Thyroid gland (tissue), 4 donors: ENCODE measurements at places on chromosomes 11 and 22.

DNA sequence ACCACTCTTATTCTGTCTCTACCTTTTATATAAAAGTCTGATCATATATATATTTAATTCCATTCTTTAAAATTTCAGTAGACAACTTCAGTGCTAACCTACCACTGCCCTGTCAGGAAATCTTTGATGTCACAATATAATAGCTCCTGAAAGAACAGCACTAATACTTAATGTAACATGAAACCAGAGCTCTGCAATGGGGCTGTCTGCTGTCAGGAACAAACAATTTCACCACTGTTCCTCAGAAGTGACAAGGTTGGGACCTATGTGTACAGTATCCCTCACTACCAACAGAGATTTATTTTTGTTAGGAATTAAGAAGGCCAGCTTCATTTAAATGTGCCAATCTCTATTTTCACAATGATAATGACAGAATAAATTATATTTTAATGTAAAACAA, 165.5 kb upstream of the C11orf58 start:
- DNase-seq = no peak

DNA sequence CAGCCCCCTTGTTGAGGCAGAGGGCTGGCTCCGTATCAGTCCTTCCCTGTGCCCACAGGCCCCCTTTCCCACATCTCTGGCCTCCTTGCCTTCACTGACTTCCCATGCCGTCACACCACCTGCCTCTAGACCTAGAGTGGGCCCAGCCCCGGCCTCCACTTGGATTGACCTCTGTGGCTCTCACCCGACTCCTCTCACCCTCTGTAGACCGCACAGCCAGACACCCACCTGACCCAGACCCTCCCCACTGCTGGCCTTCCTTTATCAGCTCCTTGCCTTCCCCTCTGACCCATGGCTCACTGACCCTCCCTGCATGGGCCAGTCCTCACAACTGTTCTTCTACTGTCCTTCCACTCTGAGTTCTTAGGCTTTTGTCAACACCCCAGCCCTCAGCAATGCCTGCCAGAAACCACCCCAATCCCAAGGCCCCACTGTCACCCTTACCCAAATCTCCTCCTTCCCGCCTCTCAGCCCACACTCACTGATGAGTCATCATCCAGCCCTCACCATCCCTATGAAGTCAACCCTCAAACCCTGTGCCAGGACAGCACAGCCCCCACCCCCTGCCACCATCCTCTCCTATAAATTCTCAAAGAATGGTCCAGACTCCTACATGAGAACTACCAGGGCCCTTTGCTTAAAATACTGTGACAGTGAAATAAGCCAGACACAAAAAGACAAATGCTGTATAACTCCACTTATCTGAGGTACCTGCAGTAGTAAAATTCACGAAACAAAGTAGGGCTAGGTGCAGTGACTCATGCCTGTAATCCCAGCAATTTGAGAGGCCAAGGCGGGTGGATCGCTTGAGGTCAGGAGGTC, 53.4 kb downstream of the SCGB1A1 start:
- no peak for DNase-seq

DNA sequence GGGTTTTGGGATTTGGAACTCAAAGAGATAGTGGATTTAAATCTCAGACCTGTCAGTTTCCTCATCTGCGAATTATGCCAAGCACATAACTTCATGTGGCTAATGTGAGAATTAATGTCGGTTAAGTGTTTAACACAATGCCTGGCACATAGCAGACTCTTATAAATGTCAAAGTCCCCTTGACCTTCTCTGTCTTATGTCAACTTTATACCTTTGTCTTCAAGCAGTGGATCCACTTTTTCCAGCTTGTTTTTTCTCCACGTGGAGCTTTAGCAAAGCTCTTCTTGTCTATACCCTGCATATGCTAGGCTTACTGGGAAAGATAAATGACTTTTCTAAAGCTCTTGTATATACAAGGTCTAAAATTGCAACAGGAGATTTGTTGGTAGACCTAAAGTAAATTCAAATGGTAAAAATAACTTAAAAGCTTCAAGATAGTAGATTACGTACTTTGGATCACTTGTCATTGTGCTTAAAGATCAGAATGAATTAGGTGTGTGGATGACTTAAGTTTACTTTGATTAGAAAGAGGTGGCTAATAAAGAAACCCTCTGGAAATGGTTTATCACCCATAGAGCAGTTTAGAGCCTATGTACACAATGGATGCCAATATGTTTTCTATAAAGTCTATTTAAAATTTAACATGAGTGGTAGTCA, 318.3 kb upstream of the SORL1-AS1 start:
- no peak for DNase-seq

GRCh38 chr22:36918586-36919284, 5.3 kb downstream of the CSF2RB start:
- no peak for DNase-seq

DNA sequence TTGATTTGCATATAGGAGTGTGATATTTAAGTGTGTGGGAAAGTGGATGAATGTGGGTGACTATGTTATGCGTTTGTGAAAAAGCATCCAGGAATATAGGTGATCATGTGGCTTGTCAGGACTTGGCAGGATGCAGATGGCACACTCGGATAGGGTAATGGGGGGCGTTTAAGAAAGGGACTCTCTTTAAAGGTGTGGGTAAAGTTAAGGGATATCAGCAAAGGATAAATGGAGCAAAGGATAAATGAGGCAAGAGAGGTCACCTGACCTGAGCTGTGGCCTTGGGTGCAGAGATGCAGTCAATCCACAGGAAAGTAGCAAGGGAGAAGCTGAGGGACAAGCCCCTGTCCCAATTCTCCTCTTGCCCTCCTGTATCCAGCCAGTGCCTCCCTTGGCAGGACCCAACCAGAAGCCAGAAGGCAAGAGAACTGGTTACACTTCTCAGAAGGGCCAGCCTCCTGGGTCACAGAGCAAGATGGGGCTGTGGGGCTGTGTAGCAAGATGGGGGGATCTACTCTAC, 47.5 kb upstream of the GRAMD1B start:
- no peak for DNase-seq
